DMS79 (cell line): ENCODE measurements at places on chromosomes 3 and 15.

- no peak for DNase-seq
Observed at GRCh38 chr3:64806668-64807605, 119.1 kb upstream of the ADAMTS9 start.

- no peak for DNase-seq
Observed at GRCh38 chr3:122468896-122469533, 45.7 kb downstream of the KPNA1 start.

DNA sequence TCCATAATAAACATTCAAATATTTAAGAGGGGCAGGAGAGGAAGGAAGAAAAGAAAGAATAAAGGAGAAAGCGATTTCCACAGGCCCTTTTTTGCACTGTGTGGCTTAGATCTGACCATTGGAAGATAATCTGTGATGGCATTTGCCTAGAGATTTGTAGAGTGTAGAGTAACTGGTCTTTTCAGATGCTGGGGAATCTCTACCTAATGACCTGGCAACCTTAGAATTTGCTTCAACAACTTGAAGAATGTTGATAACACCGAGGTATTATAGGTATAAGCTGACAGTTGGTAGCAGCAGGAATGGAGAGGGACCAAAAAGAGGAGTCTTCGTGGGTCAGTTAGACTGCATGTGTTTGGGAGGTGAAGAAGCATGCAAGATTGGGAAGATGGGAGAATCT is 20.9 kb upstream of the AVEN start:
- DNase-seq = no peak

GRCh38 chr3:9198899-9199335 is 50.5 kb downstream of the SRGAP3 start:
- DNase-seq = no peak

DNA sequence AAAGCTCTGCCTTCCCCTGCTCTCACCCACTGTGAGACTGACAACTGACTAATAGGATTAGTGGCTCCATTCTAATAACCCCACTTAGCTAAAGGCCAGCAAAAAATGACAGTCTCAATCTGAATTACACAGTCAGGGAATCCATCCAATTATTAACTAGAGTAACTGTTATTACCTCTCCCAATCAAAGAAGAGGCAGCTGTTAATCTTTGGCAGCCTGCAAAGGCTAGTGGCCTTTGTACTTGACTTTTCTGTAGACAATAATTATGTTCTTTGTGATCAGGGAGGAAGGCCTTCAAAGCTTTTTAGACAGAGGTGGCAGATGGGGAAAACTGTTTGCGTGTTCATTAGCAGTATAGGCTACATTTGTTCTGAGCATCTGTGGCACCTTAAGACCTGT is 177.7 kb downstream of the ISL2 start:
- no peak for DNase-seq

DNA sequence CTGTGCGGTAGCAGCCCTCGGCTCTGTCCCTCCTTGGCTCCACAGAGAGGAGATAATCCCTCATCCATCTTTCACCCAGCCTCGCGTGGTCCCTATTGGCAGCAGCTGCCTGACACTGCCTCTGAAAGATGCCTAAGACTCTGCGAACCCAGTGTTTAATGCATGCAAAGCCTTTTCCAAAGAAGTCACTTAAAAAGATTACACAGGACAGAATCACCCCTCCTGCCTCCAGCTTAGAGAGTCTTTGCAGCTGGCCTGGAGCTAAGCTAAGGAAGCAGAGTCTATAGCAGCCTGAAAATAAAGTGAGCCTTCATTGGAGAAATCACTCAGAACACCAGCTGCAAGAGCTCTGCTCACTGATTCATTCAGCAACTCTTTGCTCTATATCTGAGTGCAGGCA is 247.2 kb downstream of the SHQ1 start:
- no peak for DNase-seq
